ENCODE measurements at places on chromosomes 12 and 14. TPM values are rescaled to one million over a fixed set of nuclear protein-coding genes. Genes with fewer than 3 reads are reported as not detected.

DNA sequence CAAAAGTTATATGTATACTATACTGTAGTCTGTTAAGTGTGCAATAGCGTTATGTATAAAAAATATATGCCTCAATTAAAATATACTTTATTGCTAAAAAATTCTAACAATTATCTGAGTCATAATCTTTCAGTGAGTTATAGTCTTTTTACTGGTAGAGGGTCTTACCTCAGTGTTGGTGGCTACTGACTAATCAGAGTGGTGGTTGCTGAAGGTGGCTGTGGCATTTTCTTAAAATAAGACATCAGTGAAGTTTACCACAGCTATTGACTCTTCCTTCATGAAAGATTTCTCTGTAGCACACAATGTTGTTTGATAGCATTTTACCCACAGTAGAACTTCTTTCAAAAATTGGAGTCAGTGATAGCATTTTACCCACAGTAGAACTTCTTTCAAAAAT is 23.4 kb downstream of the POLR3B start:
- H3K4me1 ChIP-seq: no peaks in the 10 kb centered on the region
- DNase-seq: no peak
- peaks cover 3% of the 10 kb centered on the region for H3K36me3 ChIP-seq
- no peaks in the 10 kb centered on the region for H3K27me3 ChIP-seq
- no peak overlapping the region for H3K4me3 ChIP-seq
- no peak overlapping the region for H3K27ac ChIP-seq

GRCh38 chr12:101074940-101075680 is 134.9 kb downstream of the SLC5A8 start:
- H3K27me3 ChIP-seq: no peaks in the 10 kb centered on the region
- H3K36me3 ChIP-seq: no peaks in the 10 kb centered on the region
- H3K4me3 ChIP-seq: no peak overlapping the region
- no peaks in the 10 kb centered on the region for H3K4me1 ChIP-seq
- H3K27ac ChIP-seq: no peak overlapping the region

The RDH5 gene
- 1.3 TPM for total RNA-seq

The PRPF39 gene
- 16.6 TPM for total RNA-seq

The HOXC9 gene
- not detected for total RNA-seq

GRCh38 chr12:47087088-47087688 is 7.4 kb upstream of the AMIGO2 start:
- no peaks in the 10 kb centered on the region for H3K36me3 ChIP-seq
- peak overlapping the region; percentile 58 for H3K27ac ChIP-seq
- peaks cover 13% of the 10 kb centered on the region for H3K4me1 ChIP-seq
- no peak overlapping the region for H3K4me3 ChIP-seq

The OAS1 gene
- total RNA-seq: 115 TPM

The AMHR2 gene
- total RNA-seq: not detected

The FGF6 gene
- not detected for total RNA-seq

DNA sequence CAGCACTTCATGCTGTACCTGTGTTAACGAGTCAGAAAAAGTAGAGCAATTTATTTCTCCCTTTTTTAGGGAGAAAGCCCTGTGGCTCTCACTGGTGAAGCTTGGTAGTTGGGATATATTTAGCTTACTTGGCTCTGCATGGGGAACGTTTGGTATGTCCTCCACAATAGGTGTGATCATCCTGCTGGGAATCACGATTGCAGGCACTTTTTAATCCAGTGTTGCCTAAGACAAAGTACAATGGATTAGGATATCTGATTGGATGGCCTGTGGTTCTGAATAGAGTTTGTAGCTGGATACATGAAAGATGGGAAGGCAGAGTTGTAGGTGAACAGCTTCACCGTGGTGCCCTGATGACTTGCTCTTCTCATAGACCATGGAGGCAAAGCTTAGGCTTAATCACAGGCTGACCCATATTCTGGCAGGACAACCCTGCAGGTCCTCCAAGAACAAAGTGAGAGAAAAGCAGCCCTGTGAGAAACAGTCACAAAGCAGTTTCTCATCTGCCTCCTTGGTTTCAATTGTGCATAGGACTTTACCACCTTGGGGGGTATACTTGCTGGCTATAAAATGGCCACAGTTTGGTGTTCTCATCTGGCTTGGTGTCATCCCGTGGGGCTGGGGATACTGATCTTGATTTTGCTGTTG is 7.5 kb downstream of the RESF1 start:
- no peak for DNase-seq
- no peak overlapping the region for H3K4me3 ChIP-seq
- H3K36me3 ChIP-seq: peaks cover 2% of the 10 kb centered on the region
- peaks cover 6% of the 10 kb centered on the region for H3K4me1 ChIP-seq

DNA sequence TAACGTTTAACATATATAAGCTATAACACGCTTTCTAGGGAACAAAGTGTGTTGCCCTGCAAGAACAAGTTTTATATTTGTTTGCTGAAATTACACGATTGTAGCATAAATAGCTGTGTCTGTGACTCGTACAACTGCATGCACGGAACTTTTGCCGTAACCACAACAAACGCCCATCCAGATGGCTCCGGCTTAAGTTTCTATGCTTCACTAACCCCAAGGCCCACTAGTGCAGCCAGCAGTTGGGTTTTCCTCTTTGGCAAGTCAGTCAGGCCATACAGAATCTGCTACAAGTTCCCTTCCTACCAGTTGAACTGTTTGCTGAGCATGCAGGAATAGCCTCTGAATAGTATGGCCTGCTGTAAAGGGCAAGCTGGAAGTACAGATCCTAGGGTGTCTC is 12.1 kb downstream of the CSRP2 start:
- H3K4me1 ChIP-seq: peaks cover 56% of the 10 kb centered on the region
- no peaks in the 10 kb centered on the region for H3K36me3 ChIP-seq
- no peak overlapping the region for H3K4me3 ChIP-seq
- no peak overlapping the region for H3K27ac ChIP-seq
- DNase-seq: no peak

DNA sequence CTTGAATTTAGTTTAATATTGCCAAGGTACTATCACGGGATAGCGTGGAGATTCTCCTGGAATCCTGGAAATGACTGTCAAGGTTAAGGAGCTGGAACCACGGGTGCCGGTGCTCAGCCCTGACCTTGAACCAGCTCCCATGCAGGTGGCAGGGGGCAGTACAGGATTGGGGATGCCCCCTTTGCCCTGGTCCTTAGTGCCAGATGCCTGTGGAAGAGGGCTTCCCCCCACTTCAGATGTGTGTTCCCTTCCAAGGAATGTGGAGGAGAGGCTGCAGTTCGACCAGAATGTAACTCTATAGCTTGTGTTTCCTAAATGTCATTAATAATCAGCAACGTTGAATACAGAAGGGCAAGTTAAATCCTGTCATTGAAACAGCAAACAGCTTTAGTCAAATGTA is 258.9 kb downstream of the VRK1 start:
- H3K36me3 ChIP-seq: no peaks in the 10 kb centered on the region
- H3K27me3 ChIP-seq: peaks cover 11% of the 10 kb centered on the region
- no peak overlapping the region for H3K27ac ChIP-seq
- no peak overlapping the region for H3K4me3 ChIP-seq
- no peak for DNase-seq

GRCh38 chr12:21538061-21538653 is 12.1 kb downstream of the SPX start:
- no peak overlapping the region for H3K27ac ChIP-seq
- H3K4me3 ChIP-seq: no peak overlapping the region
- no peak for DNase-seq
- H3K4me1 ChIP-seq: no peaks in the 10 kb centered on the region
- H3K36me3 ChIP-seq: no peaks in the 10 kb centered on the region

DNA sequence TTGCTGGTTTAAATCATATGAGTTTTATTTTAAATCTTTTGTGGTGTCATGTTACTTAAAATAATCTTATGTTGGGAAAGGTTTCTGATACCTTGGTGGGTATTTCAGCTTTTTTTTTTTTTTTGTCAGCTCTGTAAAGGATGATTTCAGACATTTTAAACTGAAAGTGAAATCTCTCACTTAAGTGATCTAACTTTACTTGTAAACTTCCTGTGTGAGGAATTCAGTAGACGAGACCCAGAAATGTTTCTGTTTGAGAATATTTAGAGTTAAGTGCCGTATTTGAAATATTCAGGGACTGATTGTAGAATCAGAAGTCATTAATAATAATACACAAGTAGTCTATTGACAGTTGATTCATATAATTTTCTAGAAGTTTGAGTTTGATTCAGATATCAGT is 37.8 kb downstream of the PROX2 start:
- peaks cover 19% of the 10 kb centered on the region for H3K4me1 ChIP-seq
- H3K36me3 ChIP-seq: no peaks in the 10 kb centered on the region
- H3K27me3 ChIP-seq: no peaks in the 10 kb centered on the region
- no peak overlapping the region for H3K4me3 ChIP-seq
- H3K27ac ChIP-seq: peak overlapping the region; percentile 49
- DNase-seq: no peak

DNA sequence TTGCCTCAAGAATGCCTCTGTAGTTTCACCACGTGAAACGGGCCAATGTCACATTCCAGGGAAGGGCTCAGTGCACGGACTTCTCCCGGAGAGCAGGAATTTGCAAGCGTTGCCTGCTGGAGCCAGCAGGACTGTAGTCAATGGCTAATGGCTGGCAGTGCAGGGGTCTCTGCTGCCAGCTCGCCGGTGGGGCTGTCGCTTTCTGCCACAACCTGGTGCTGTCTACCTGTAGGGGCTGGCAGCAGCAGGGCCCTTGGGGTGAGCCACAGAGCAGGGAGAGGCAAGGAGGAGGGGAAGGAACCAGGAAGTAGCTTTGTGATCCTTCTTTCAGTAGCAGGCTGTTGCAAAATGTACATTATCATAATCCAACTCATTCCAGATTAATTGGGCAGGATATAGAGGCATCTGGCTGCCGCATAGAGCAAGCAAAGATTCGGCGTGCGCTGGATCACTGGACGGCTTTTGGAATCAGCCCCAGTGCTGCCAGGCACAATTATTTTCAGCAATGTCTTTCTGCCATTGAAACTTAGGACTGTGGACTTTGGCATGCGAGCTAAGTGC is 114.1 kb downstream of the PAPOLA start:
- H3K27ac ChIP-seq: no peak overlapping the region
- no peaks in the 10 kb centered on the region for H3K36me3 ChIP-seq
- no peaks in the 10 kb centered on the region for H3K27me3 ChIP-seq
- no peak for DNase-seq
- H3K4me3 ChIP-seq: no peak overlapping the region

- no peak overlapping the region for H3K4me3 ChIP-seq
- no peak for DNase-seq
- H3K27me3 ChIP-seq: no peaks in the 10 kb centered on the region
- no peaks in the 10 kb centered on the region for H3K36me3 ChIP-seq
Observed at GRCh38 chr14:48805315-48805714, 780.9 kb downstream of the RPS29 start.

DNA sequence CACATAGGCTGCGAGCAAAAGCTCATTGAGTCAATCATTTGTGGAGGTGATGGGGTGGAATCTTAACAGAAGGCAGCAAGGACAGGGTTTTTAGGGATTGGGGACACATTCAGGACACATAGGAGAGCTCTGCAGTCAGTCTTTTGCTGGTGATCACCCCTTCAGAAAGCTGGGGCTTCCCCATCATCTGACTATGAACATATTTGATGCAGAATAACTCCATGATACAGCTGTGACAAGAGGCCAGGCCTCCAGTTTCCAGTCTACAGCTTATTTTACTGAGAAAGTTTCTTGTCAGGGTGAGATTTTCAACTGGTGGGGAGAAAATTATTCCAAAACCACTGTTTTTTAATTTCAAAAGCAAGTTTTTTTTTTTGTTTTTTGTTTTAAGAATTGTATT is 134.2 kb downstream of the TMEM30B start:
- no peak overlapping the region for H3K27ac ChIP-seq
- no peaks in the 10 kb centered on the region for H3K36me3 ChIP-seq
- no peaks in the 10 kb centered on the region for H3K27me3 ChIP-seq
- no peak overlapping the region for H3K4me3 ChIP-seq
- no peak for DNase-seq

- no peaks in the 10 kb centered on the region for H3K27me3 ChIP-seq
- H3K4me3 ChIP-seq: no peak overlapping the region
- peaks cover 7% of the 10 kb centered on the region for H3K36me3 ChIP-seq
- no peaks in the 10 kb centered on the region for H3K4me1 ChIP-seq
- DNase-seq: no peak
Observed at GRCh38 chr12:66117242-66117641, 13.3 kb downstream of the LLPH start.

The PIWIL1 gene
- total RNA-seq: not detected

The NPFF gene
- total RNA-seq: not detected

The RITA1 gene
- 17.0 TPM for total RNA-seq

- H3K36me3 ChIP-seq: peaks cover 21% of the 10 kb centered on the region
- no peak for DNase-seq
- no peak overlapping the region for H3K4me3 ChIP-seq
- no peaks in the 10 kb centered on the region for H3K27me3 ChIP-seq
Observed at GRCh38 chr12:125142601-125143000, 77.4 kb downstream of the AACS start.

- H3K4me1 ChIP-seq: no peaks in the 10 kb centered on the region
- H3K36me3 ChIP-seq: no peaks in the 10 kb centered on the region
- H3K4me3 ChIP-seq: no peak overlapping the region
- no peak overlapping the region for H3K27ac ChIP-seq
- DNase-seq: no peak
Observed at GRCh38 chr12:77102123-77102522, 36.8 kb upstream of the E2F7 start.

GRCh38 chr12:94416613-94417012 is 43.1 kb downstream of the CEP83 start:
- H3K27ac ChIP-seq: no peak overlapping the region
- no peak overlapping the region for H3K4me3 ChIP-seq
- H3K4me1 ChIP-seq: no peaks in the 10 kb centered on the region
- DNase-seq: no peak
- no peaks in the 10 kb centered on the region for H3K36me3 ChIP-seq

The SELPLG gene
- 7.6 TPM for total RNA-seq

GRCh38 chr14:102620413-102620812 is 28.0 kb downstream of the RCOR1 start:
- H3K27ac ChIP-seq: no peak overlapping the region
- peaks cover 24% of the 10 kb centered on the region for H3K4me1 ChIP-seq
- H3K27me3 ChIP-seq: no peaks in the 10 kb centered on the region
- no peaks in the 10 kb centered on the region for H3K36me3 ChIP-seq
- H3K4me3 ChIP-seq: no peak overlapping the region

GRCh38 chr14:96515731-96516130 is 13.5 kb downstream of the PAPOLA start:
- no peak overlapping the region for H3K4me3 ChIP-seq
- DNase-seq: no peak
- no peak overlapping the region for H3K27ac ChIP-seq
- no peaks in the 10 kb centered on the region for H3K27me3 ChIP-seq
- H3K36me3 ChIP-seq: no peaks in the 10 kb centered on the region
- H3K4me1 ChIP-seq: peaks cover 24% of the 10 kb centered on the region

All from esophagus squamous epithelium (tissue), 5 donors.